ENCODE measurements at places on chromosomes 11 and 22.

DNA sequence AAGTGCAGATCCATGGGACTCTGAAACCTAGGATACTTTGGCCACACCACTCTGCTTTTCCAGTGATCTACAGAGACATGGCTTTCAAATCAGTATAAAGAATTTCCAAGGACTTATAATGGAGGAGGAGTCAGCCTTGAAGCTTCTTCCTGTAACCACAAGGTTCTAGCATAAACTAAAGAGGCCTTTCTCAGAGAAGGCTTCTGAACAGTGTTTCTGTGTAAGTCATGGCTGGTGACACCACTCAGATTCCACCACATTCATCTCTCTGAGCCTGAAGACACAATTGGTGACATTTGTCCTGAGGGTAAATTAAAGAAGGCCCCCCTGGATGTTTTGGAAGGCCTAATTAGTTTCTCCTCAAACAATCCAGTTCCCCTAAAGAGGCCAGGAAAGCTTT, 29.0 kb upstream of the ADORA2A start:
- no peak for DNase-seq

GRCh38 chr22:25120093-25120561, 79.5 kb upstream of the CRYBB3 start:
- DNase-seq, result no peak

- no peak for DNase-seq
These were observed 39.9 kb downstream of the PPP2R1B start for GRCh38 chr11:111726301-111726713.

DNA sequence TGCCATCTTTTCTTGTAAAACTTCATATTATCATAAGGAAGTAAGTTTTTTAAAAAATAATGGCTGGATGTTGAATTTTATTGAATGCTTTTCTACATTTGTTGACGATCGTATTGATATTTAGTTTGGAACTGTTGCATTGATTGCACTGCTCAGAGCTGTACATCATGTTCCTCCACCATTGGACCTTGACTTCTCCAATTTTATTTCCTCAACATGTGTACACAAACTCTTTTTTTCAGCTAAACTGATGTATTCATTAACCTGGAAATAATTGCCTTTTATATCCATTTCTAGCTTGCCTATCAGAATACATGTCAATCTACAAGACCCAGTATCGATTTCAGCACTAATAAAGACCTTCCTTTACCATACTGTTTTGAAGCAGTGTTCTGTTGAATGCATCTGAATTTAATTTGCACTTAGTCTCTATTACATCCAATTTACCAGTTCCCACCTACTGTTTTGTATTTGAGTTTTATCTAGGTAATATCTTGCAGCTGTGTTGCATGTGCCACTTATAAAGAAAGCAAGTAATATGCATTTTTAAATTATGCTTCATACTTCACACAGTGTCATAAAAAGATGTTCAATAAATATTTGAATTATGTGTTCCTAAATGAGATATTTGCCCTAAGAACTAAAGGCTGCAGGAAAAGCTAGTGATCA, 5.5 kb downstream of the CEP57 start:
- no peak for DNase-seq

GRCh38 chr11:13644997-13645687, 23.3 kb upstream of the FAR1 start:
- no peak for DNase-seq

DNA sequence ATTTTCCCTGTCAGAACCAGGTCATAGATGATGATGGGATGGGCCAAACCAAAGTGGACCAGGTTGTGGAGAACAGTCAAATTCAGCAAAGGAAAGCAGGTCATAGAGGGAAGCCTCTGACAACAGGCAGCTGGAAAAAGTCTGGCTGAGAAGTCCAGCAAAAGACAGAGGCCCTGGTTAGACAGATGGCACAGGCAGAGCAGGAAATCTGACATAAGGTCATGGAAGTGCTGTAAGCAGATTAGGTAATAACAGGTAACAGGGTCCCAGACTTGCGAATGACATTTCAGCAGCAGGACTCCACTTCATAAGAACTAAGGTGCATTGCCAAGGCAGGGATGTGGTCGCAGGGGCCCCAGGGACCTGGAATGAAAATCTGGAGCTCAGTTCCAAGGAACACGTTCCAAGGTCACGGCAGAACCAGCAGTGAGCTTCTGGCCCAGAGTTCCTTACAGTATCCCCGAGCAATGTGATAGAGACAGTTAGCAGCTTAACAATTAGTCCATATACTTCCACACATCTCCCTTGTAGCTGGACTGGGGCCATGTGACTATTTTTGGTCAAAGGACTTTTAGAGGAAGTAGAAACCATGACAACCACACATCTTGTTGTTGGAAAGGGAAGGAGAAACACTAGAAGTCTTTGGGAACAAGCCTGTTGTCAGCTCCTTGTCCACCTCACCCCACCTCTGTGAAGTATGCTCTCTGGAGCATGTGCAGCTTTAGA, 75.4 kb downstream of the ME3 start:
- DNase-seq, result no peak

- no peak for DNase-seq
These were observed 9.9 kb downstream of the CTSC start for GRCh38 chr11:88327462-88328143.

DNA sequence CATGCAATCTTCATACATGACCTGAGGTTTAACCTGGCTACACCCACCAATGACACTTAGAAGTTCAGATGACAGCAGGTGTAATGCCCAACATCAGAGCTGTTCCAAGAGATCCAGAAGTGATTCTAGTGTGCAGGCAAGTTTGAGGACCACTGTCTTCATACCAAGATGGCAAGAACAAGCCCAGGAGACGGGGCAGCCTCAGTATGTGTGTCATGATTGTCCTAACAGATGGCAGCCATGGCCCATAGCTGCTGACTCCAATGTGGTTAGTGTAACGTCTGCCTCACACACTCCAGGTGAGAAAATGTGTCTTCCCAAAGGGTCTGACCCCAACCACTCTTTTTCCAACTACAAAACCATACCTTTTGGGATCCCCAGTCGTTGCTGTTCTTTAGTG, 97.3 kb downstream of the ETS1 start:
- DNase-seq, result no peak

- no peak for DNase-seq
These were observed 75.2 kb downstream of the DDIAS start for GRCh38 chr11:82976786-82977185.

DNA sequence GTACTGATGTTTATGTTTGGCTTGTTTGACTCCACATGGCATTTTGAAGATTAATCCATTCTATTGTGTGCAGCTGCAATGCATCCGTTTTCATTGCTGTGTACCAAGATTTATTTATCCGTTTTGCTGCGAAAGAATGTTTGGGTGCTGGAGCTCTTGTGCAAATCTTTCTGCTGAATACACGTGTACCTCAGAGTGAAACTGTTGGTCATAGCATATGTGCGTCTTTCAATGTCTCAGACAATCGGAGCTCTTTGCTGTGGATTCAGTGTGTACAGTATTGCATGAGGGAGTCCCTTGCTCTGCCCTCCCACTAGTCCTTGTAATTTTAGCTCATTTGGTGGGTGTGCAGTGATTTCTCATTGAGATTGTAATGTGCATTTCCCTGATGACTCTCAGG, 545.4 kb downstream of the TBC1D22A start:
- DNase-seq, result peak; percentile 9

DNA sequence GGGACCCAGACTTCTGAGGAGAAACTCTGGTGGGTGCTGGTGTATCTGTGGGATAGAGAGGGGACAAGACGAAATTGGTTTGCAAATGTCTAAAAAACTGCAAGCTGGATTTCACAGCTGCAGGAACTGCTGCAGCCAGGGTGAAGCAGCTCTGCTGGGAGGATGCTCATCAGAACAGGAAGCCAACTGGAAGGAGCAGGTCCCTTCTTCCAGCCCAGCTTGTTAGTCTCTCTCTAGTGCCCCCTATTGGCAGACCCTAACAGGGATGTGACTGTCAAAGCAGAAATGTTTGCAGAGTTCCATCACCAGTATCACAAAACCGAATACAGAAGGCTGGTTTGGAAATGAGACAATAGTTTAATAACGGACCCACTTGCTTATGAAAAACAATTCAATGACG, 74.8 kb upstream of the SLC22A12 start:
- no peak for DNase-seq

GRCh38 chr11:117907276-117908108, 21.7 kb downstream of the TMPRSS13 start:
- peak; percentile 82 for DNase-seq

DNA sequence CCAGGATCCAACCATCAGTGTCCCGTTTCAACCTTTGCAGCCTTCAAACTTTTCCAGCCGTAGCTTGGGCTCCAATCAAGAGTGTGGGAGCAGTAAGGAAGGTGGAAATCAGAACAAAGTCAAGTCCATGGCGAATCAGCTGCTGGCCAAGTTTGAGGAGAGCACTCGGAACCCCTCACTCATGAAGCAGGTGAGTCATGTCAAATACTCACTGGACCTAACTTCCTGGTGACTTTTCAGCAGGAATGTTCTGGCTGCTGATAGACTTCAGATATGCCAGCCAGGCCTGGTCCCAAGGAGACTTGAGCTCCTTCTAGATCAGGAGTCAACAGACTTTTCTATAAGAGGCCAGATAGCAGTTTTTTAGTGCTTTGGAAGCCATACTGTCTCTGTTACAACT, 129.0 kb downstream of the MICAL2 start:
- no peak for DNase-seq

- no peak for DNase-seq
These were observed 422.3 kb downstream of the SOX6 start for GRCh38 chr11:15933886-15934625.

DNA sequence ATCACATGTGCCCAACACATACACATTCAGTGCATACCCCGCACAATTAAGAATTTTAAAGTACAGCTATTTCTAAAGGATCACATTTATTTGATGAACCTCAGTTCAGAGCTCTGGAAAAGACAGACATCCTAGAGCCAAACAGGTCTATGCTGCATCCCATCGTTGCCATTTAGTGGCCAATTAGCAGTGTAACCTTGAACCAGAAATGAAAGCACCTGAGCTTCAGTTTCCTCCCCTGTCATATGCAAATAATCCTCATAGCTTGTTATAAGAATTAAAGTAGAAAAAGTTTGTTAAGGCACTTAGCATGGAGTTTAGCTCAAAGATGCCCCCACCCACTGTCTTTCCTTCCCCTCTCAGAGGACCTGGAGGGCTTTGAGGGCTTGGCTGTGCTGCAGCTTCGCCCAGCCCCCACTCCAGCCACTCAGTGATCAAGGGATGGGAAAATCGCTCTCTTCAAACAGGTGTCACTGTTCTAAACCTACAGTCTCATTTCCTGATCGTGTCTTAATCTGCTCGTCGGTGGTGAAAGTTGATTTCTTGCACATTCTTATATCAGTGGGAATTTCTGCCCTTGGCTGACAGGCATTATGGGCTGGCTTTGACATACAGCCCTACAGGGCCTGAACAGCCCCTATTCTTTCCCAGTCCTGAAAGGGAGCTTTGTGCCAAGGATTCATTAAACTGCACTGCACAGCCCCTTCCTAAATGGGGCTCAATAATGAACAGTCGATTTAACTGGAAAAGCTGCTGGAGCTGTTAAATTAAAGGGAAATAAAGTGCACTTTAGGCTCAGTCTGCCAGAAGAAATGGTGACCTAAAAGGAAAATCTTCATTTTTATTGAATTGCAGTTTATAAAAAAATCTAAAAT, 23.3 kb upstream of the FAM181B start:
- no peak for DNase-seq

DNA sequence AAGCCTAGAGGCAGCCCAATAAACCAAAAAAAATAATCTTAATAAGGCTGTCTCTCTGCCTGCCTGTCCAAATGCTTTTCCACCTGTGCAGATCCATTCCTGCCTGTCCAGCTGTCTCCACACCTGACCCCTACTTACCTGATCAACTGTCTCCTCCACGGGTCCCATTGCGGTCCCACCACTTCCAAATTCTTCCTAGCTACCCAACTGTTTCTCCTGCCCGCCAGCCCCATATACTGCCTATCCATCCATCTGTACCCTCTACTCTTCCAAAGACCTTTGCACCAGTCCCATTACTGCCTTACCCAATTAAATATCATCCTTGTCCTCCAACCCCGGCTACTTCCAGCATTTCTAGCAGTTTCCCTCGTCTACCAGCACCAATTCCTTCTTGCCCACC, 39.4 kb upstream of the ANGPTL5 start:
- no peak for DNase-seq

GRCh38 chr11:12016246-12016645, 7.8 kb upstream of the DKK3 start:
- DNase-seq, result no peak

DNA sequence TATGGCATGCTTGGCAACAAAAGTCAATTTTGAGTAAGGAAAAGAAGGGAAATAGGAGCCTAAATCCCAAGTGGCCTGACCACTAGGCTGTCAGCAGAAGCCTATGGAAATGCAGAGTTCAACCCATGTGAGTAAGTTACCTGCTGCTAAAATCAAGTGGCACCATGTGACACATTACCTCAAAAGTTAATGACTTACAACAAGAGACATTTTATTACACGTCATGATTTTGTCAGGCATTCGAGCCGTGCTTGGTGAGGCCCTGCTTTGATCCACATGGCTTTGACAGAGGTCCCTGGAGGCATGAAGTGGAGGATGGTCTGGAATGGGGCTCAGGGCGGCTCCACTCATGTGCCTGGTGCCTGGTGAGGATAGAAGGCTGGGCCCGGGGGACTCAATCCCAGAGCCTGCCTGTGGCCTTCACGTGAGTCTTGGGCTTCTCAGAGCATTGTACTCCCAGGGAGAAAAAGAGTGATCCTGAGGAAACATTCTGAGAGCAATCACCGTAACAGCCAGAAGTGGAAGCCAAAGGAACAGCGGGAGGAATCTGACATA, 339.1 kb upstream of the B3GAT1 start:
- no peak for DNase-seq

Measured in left forelimb (tissue), 1 donor.